Cardiac fibroblast (primary cell): ENCODE measurements at places on chromosomes 7 and 10.

GRCh38 chr10:92213049-92213448 lies 77.8 kb downstream of the CPEB3 start:
- DNase-seq = no peak

GRCh38 chr10:52383088-52383487 lies 69.0 kb downstream of the DKK1 start:
- no peak for DNase-seq

DNA sequence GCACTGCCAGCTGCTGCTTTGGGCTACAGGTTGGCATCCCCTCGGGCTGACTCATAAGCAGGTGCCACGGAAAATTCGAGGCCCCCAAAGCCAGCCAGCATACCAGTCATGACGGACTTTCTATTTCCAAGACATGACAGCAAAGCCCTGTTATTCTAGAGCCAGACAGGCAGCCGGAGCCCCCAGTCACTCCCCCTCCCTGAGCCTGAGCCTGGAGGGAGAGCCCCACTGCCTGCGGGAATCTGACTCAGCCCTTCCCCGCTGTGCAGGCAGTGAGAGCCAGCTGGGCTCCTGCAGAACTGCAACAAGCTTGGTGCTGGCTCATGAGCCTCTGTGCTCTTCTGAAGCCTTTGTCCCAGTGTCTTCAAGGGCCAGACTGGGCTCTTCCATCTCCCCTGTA lies 15.8 kb downstream of the BTBD16 start:
- peak; percentile 51 for DNase-seq

- DNase-seq = no peak
Observed at GRCh38 chr7:101200504-101200861, 353 bp downstream of the MOGAT3 start.

GRCh38 chr10:28432210-28432676 lies 100.7 kb upstream of the WAC start:
- peak; percentile 85 for DNase-seq

- DNase-seq = no peak
Observed at GRCh38 chr7:101933688-101934121, 116.3 kb downstream of the CUX1 start.

DNA sequence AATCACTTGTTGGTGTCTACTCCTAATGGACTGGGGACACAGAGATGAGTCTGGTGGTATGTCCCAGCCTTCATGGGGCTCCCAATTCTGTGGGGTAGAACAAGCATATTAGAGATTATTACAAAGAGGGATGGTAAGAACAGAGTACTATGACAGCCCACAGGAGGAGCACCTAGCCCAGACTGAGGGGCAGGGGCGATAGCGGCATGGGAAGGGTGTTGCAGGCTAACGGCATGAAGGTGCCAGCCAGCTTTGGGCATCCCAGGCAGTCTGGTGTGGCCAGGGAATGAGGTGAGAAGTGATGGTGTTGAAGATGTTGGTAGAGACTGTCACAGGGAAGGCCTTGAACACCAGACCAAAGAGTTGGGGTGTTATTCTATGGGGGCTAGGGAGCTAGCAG lies 280.0 kb downstream of the RPS24 start:
- no peak for DNase-seq

- DNase-seq = peak; percentile 10
Observed at GRCh38 chr10:113666682-113667252, 2.9 kb upstream of the NRAP start.

GRCh38 chr7:149293338-149293737 lies 31.3 kb downstream of the ZNF783 start:
- DNase-seq = no peak

- DNase-seq = no peak
Observed at GRCh38 chr7:25391961-25392587, 163.8 kb upstream of the NPVF start.

DNA sequence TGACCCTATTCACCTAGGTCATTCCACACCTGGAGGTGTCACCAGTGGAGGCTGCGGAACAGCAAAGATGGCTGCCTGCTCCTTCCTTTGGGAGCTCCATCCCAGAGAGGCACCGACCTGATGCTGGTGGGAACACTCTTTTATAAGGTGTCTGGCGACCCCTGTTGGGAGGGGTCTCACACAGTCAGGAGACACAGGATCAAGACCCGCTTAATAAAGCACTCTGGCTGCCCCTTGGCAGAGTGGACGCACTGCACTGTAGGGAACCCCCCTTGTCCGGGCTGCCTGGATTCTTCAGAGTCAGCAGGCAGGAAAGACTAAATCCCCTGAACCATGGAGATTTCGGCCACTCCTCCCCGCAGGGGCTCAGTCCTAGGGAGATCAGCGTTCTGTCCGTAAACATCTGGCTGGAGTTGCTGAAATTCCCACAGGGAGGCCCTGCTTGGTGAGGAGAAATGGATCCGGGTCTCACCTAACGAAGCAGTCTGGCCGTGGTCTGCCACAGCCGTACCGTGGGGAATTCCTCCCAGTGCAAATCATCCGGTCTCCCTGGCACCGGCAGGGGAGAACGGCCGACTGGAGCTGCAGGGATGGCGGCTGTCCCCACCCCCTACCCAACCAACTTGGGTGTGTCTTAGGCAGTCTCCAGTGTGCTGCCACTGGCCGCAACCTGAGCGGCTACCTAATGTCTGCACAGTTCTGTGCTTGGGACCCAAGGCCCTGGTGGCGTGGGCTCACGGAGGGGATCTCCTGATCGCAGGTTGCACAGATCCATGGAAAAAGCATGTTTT lies 66.1 kb downstream of the LSMEM1 start:
- no peak for DNase-seq

DNA sequence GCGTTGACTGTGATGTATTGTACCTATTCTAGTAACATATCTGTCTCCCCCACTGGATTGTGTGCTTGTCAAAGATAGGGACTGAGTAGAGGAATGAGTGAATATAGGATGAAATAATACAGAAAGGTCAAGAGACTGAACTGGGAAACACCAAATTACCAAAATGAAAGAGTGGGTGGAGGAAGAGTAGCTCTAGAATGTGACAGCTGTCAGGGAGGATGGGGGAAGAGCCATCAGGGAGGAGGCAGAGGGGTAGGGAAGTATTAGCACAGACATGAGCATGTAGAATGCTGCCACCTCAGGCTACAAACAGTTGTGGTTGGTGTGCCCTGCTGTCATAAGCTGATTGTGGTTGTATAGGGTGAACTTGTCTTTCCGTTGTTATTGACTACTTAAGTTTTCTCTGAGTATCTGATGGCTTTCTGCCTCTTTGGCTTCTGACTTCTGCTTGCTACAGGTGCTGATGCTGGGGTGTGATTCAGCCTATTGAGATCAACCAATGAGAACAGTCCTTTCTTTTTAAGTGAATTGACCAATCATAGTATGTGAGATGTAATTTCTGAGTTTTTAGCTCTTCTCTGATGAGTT lies 5.6 kb downstream of the CCSER2 start:
- DNase-seq = no peak

GRCh38 chr10:131381576-131381975 lies 70.1 kb upstream of the TCERG1L start:
- no peak for DNase-seq

- DNase-seq = no peak
Observed at GRCh38 chr10:11913079-11913641, 90.0 kb downstream of the PROSER2 start.

GRCh38 chr10:34137201-34137600 lies 677.9 kb downstream of the PARD3 start:
- no peak for DNase-seq
